Progenitor cell of endocrine pancreas (in vitro differentiated cells): ENCODE measurements at places on chromosomes 4 and X.

DNA sequence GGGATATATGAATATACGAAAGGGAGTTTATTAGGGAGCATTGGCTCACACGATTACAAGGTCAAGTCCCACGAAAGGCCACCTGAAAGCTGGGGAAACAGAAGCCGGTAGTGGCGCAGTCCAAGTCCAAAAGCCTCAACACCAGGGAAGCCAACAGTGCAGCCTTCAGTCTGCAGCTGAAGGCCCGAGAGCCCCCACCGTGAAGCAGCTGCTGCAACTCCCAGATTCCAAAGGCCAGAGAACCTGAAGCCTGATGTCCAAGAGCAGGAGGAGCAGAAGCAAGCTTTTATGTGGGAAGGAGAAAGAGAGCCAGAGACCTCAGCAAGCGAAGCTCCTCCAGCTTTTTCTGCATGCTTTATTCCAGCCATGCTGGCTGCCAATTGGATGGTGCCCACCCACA lies 275.8 kb downstream of the PTTG2 start:
- no peak for DNase-seq

DNA sequence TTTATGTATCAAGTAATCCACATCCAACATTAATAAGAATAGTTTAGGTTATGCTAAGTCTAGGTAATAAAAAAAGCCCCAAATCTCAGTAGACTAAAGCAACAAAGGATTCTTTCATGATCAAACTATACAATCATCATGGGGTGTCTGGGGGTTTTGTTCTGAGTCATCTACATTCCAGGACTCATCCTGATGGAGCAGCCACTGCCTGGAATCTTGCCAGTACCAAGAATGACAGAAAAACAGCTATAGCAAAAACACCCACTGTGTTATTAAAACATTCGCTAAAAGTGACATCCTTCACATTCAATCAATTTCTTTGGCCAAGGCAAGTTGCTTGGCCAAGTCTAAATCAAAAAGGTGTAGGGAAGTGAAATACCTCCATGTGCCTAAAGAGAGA lies 3.9 kb upstream of the ARHGEF38 start:
- no peak for DNase-seq

GRCh38 chr4:55032179-55032578 lies 93.2 kb downstream of the KDR start:
- no peak for DNase-seq

DNA sequence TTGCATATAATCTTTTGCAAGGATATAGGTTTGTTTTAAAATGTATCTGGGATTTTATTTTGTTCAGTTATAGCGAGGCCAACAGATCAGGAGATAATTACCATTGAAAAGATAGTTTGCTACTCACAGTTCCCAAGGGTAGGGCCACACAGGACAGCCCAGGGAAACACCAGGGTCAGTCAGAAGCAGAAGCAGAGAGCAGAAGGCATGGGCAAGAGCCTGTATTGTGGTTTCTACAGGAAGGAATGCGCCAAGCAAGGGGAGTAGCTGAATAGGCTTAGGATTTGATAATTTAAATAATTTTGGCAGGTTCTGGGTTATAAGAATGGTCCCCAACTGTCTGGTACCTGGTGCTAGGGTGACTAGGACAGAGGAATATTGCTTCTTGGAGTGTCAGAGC lies 61.6 kb downstream of the SYNPO2 start:
- no peak for DNase-seq

DNA sequence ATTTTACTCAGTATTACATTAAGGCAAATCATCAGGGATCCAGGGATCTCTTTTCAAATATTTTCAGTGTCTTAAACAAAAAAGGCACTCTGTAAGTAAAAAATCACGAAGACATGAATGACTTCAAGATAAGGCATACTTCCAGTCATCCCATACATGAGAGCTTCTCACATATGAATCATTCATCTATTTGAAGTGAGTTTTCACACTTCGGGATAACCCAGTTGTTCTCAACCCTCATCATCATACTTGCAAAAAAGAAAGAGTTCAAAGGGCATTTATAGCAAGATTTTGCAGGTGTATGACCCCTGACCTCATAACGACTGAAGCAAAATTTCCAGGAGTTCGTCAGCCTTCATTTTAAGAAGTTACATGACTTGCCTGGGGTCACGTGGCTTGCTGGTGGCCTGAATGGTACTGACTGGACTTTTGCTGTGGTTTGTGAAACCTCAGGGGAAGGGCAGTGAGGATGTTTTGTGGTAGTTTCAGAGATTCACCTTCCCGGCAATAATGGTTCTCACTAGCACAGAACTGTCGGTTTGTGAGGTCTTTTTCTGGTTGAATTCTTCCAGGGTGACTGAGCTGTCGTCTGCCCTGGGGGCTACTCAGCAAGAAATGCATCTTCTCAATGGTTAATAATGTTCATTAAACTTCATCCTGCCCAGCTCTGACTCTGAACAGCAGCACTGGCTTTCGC lies 115.8 kb upstream of the SHISA3 start:
- no peak for DNase-seq

DNA sequence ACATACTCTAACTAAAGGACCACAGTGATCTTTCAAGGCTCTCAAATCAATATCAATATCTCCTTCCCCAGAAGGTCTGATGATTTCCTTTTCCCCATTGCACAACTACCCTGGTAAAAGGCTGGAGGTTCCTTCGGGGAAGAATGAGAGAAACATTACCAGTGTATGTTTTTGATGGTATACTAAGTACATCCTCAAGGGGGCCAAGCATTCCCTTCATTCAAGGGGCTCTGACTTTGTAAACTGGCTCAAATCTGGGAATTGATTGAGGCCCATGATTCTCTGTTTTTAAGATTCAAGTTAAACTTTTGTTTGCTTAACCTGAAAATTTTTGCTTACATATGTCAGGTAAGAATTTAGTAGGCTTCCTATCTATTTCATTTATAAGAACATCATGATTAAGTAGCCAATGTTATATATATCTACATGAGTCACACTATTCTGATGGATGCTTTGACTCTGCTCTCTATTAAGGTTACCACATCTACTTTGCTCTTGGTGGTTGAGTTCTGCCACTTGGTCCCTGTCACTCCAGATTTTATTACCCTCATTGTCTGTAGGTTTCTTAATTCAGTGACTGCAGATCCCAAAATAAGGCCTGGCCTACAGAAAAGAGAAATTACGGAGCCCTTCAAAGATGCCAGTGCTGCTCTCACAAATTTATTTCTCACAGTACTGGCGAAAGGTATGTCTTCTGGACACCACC lies 16.4 kb upstream of the GUCY1B1 start:
- no peak for DNase-seq

GRCh38 chr4:25449270-25449669 lies 72.2 kb downstream of the ANAPC4 start:
- DNase-seq: no peak

DNA sequence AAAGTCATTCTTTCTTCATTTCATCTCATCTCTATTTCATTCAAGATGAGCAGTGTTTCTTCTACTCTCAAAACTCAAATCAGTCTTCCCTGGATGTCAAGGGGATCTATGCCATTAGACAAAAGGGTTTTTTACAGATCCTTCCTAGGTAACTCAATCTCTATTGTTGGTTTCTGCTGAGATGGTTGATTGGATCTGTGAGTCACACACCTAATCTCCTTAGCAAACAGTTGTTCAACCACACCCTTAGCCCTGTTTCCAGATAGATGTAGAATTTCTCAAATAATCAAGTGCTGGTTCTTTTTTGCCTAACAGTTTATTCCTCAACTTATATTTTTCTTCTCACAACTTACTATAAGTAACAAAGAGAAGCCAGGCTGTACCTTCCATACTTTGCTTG lies 200.5 kb downstream of the KDR start:
- no peak for DNase-seq

- no peak for DNase-seq
Observed at GRCh38 chr4:6573986-6574746, 823 bp upstream of the MAN2B2 start.

DNA sequence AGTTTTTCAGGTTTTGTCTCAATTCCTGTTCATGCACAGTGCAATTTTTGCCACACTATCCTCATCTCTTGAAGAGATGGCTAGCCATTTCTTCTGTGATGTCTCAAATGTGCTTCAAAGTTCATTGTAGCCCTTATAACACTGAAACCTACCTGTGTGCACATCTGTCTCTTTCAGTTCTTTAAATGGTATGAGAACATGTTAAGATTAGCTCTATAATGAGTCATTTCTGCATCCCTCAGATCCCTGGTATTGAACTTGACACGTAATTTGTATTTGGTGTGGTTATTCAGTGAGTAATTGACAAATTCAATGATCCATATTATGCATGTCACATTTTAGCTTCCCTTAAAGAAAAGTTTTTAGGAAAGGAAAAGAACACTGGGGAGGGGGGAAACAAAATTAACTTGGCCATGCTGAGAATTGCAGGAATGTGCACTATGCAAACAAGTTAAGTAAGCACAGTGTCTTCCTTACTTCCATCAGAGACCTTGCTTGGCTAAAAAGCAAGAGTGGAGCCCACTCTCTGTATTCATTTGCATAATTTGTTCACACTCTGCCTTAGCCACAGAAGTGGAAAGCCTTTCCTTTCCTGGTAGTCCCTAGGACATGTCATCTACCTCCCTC lies 659.8 kb upstream of the MAGEB2 start:
- no peak for DNase-seq

- DNase-seq: no peak
Observed at GRCh38 chrX:155998761-155999510, 1.4 kb downstream of the IL9R start.

DNA sequence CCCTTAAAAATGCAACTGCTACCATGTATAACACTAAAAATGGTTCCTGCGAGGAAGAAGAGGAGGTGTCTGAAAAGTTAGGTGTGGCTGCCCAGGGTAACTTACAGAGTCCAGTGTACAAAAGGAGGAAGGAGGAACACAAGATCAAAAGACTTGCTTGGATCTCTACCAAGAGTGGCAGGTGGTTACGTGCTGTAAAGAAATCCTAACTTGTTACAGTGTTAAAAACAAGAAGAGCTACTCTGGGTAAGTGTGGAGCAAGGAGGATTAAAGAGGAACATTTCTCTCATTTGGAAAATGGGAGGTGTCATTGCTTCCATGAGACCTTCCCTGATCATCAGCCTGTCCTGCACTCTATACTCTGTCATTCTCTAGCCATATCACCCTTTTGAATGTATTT lies 242.0 kb downstream of the PTTG2 start:
- DNase-seq: no peak

GRCh38 chr4:153620352-153620751 lies 63.7 kb upstream of the TLR2 start:
- no peak for DNase-seq

DNA sequence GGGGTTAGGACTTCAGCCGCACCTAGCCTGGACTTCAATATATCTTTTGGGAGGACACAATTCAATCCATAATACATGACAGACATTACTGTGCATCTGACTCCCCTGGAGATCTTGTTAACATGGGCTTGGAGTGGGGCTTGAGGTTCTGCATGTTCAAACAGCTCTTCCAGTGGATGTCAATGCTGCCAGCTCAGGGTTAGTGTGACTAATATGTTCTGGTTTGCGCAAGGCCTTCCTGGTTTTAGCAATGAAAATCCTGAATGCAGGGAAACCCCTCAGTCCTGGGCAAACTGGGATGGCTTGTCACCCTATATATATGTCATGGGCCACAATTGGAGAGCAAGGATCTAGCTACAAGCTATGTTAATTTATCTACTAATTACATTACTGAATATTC lies 2.7 kb upstream of the TSPAN7 start:
- no peak for DNase-seq

DNA sequence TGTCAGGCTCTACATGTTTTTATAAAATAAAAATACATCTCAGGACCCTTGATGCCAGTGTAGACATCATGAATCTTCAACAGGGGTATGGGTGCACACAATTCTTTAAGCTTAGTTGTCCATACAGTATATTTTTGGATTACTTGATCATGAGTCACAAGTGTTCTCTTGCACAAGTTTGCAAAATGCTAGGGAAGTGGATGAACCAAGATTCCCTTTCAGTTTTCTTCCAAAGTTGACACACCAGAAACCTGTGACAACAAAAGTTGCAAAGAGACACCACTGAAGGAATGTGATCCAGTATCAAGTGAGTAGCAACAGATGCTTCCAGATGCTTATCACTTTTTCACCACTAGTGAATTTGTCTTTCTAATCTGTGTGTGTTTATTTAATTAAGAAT lies 1021.2 kb downstream of the PCDH7 start:
- DNase-seq: no peak

GRCh38 chrX:2490634-2491033 lies 10.1 kb downstream of the DHRSX start:
- no peak for DNase-seq

GRCh38 chr4:140595065-140595464 lies 26.3 kb upstream of the UCP1 start:
- DNase-seq: no peak

- no peak for DNase-seq
Observed at GRCh38 chr4:78659264-78659663, 107.7 kb downstream of the ANXA3 start.

- no peak for DNase-seq
Observed at GRCh38 chrX:107704587-107704986, 71.0 kb downstream of the TSC22D3 start.

- DNase-seq: no peak
Observed at GRCh38 chr4:15493411-15493810, 23.7 kb downstream of the CC2D2A start.

GRCh38 chr4:84718699-84719098 lies 135.8 kb downstream of the CDS1 start:
- DNase-seq: no peak

GRCh38 chrX:150919401-150919800 lies 20.9 kb upstream of the CD99L2 start:
- no peak for DNase-seq

DNA sequence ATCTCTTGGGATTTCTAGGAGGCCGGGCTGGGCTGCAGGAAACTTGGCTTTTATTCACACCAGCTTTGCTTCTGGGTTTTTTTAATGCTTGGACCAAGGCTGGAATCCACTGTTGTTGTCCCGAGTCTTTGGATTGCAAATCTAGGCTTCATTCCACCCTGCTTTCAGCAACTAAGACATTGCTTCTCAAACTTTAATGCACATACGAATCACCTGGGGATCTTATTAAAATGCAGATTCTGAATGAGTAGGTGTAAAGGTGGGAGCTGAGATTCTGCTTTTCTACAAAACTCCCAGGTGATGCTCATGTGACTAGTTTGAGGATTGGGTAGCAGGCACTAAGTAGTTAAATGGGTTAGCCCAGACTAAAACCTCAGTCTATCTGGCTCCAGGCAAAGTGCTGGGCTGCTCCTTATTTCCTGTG lies 39.2 kb upstream of the GPC4 start:
- DNase-seq: no peak

- DNase-seq: no peak
Observed at GRCh38 chr4:38889143-38889542, 21.5 kb downstream of the FAM114A1 start.

- no peak for DNase-seq
Observed at GRCh38 chr4:71270901-71271300, 67.9 kb upstream of the SLC4A4 start.

DNA sequence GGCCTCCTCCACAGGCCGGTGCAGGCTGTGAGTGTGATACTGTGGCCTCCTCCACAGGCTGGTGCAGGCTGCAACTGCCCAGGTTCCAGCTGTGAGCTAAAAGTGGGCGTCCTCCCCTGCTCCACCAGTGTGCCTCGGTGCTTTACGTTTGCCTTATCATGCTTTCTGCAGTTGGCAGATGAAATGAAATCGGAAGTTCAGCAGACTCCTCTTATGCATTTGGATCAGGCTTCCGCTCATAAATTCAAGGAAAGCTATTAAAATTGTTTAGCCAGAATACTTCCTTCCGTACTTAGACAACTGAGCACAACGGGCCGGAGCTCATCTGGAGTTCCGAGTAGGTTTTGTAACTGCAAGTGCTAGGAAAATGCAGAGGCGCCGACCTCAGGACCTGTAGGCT lies 12.0 kb downstream of the CYP4V2 start:
- no peak for DNase-seq
